Progenitor cell of endocrine pancreas (in vitro differentiated cells): ENCODE measurements at places on chromosomes 7 and 10. TPM values are rescaled to one million over a fixed set of nuclear protein-coding genes. Genes with fewer than 3 reads are reported as not detected.

DNA sequence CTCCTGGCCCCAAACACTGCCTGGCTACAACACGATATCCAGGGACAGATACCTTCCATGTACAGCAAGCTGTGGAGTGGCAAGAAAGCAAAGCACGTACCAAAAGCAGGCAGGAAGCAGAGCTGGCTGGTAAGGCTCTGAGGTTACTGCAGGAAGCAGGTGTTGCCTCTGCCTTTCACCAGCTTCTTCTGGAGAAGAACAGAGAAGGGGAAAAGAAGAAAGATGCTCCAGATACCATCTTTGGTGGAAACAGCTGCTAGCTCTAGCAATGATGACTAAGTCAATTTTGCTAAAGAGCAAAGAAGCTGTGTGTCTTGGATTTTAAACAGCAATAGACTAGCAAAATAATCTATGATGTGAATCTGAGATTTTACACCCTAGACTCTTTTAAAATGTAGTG is 34.9 kb upstream of the PRSS1 start:
- DNase-seq, result no peak

- DNase-seq, result no peak
These were observed 584.7 kb downstream of the PHTF2 start for GRCh38 chr7:78383096-78383880.

- DNase-seq, result no peak
These were observed 58.8 kb upstream of the ABLIM1 start for GRCh38 chr10:114716811-114717404.

DNA sequence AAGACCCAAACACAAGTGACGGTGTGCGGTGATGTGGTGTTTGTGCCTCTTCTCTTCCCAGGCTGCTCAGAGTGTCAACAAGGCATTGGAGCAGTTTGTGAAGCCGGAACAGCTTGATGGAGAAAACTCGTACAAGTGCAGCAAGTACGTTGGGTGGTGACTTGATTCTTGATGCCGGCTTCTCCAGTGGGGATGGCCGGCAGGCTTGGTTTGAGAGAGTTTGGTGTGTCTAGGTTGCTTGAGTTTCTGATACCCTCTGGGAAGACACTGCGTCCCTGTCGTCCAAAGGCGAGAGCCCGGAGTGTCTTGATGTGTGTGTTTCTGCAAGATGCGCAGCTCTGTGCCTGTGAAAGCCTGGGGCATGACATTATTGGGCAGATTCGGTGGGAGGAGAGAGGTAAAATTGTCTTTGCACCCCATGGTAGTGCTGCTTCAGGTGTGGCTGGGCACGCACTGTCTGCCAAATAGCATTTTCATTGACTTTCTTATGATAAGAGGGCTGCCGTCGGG is 111.8 kb downstream of the ANKRD61 start:
- DNase-seq, result no peak

GRCh38 chr10:77301305-77301730 is 336.3 kb downstream of the KCNMA1 start:
- no peak for DNase-seq

GRCh38 chr7:71491336-71491735 is 359.4 kb downstream of the GALNT17 start:
- no peak for DNase-seq

The FFAR4 gene
- 0.07 and 0.13 TPM in 2 replicates for total RNA-seq

The BMPER gene
- total RNA-seq, result 0.36 and 0.69 TPM in 2 replicates

DNA sequence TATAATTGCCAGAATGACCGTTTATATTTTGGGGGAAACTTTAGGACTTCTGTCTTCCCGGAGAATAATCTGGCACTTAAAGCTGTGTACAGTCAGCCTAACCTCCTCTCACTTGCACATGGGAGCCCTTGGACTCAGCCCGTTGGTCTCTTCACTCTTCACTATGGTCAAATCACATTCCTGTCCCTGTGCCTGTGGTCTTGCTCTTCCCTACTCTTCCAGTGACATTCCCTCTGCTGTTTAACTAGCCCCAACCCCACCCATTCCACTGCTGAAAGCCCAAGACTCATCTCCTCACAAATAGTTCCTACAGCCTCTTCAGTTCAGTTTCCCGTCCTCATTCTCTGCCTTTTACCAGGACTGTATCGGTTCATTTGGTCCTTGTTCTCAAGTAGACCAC is 135.0 kb downstream of the DYNC1I1 start:
- no peak for DNase-seq

- no peak for DNase-seq
These were observed 414.7 kb upstream of the GHITM start for GRCh38 chr10:83724471-83725241.

DNA sequence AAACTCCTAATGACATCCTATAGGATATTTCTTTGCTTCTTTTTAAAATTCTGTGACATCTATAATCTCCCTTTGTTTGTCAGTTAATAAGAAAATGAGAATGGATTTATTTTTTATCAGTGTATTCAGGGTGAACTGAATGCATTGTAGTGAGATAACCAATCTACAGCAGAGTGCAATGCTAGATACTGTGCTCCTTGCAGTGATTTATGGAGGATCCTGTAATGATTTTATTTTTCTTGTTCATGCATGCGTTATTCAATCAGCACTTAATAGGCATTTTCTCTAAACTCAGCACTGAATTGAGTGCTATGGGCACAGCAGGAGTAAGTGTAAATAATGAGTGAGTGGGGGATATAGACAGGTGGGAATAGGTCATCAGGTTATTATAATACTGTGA is 253.9 kb downstream of the CDK14 start:
- no peak for DNase-seq

GRCh38 chr10:125881192-125881591 is at the start of gene DHX32:
Gene DHX32, minus strand, starts transcription at chr10:125881292. Its CDS starts 468 bp downstream, at chr10:125880824.
- no peak for DNase-seq

The CRHR2 gene
- not detected in 2 replicates for total RNA-seq

The ADIRF gene
- total RNA-seq, result not detected in 2 replicates

The CHN2 gene
- total RNA-seq, result 21.2 and 22.0 TPM in 2 replicates

GRCh38 chr10:131075218-131075770 is 236.2 kb downstream of the TCERG1L start:
- no peak for DNase-seq

GRCh38 chr7:120992965-120993494 is 4.5 kb downstream of the CPED1 start:
- no peak for DNase-seq

The GIMAP5 gene
- not detected in 2 replicates for total RNA-seq
